NCI-H345 (cell line): ENCODE measurements at places on chromosomes 16 and 17.
A peak's percentile ranks its signal among the peaks of the same experiment; 100 is the strongest.

DNA sequence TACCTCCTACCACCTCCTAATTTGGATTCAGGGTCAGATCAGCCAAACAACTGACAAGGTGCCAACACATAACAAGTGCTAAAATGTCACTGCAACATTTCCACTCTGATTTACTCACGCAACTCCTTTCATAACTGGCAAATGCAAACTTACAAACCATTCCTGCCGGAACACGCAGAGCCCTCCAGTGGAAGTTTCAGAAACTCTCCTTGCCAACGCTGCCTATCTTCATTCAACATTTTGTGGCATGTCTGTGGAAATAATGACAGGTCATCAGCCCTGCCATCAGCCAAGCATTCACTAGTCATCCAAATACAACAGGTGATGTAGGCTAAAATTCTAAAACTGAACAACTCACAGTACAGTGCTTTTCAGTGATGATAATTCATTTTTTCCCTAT is 37.7 kb upstream of the OR3A1 start:
- no peak for DNase-seq

- no peak for DNase-seq
These were observed 25.9 kb downstream of the TNRC6A start for GRCh38 chr16:24755201-24755874.

DNA sequence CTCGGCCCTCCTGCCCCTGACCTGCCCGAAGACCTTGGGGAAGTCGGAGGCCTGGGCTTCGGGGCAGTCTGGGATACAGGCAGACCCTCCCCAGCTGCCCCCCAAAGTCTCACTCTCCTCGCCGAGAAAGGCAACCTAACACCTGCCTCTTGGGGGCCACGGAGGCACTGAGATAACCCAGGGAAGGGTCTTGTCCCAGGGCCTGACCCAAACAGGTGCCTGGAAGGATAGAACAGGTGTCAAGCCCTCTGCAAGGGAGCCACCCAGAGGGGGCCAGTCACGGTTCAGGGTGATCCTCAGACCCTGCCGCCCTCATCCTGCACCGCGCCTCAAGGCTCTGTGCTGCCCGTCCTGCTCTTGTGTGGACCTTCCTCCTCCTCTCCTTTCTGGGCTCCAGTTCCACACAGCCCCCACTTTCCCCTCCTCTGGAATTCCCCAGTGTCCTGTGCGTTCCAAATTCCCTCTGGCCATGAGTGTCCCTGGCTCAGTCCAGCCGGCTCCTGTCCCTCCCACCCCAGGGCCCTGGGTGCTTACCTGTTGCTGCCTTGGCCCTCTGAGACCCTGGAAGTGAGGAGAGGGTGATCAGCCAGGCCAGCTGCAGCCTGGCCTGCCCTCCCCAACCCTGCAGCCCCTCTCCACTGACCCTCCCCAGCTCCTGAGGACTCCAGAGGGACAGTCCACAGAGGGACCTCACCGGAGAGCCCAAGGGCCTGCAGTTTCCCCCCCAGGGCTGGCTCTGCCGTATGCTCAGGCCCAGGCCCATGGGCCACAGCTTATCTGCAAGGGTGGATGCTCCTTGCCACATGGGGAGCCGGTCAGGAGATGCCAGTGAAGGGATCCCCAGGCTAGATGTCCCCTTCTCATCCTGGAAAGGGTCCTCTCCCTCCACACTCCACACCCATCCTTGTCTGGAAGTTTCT is 3.8 kb downstream of the PRSS27 start:
- no peak for DNase-seq

DNA sequence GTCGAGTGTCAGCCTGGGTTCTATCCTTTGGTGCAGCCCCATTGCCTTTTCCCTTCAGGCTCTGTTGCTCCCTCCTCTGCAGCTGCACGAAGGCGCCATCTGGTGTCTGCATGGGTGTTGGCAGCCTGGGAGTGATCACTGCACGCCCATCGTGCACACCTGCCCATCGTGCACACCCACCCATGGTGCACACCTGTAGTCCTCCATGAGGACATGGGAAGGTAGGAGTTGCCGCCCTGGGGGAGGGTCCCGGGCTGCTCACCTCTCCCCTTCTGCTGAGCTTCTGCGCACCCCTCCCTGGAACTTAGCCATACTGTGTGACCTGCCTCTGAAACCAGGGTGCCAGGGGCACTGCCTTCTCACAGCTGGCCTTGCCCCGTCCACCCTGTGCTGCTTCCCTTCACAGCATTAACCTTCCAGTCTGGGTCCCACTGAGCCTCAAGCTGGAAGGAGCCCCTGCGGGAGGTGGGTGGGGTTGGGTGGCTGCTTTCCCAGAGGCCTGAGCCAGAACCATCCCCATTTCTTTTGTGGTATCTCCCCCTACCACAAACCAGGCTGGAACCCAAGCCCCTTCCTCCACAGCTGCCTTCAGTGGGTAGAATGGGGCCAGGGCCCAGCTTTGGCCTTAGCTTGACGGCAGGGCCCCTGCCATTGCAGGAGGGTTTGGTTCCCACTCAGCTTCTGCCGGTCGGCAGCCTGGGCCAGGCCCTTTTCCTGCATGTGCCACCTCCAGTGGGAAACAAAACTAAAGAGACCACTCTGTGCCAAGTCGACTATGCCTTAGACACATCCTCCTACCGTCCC is 2.9 kb downstream of the CTRL start:
- DNase-seq: peak; percentile 72

- DNase-seq: no peak
These were observed 117.4 kb upstream of the SMURF2 start for GRCh38 chr17:64779376-64780095.

GRCh38 chr16:1184156-1184868 is 31.4 kb downstream of the CACNA1H start:
- peak; percentile 26 for DNase-seq

GRCh38 chr17:27233059-27233458 is 60.9 kb upstream of the WSB1 start:
- no peak for DNase-seq

DNA sequence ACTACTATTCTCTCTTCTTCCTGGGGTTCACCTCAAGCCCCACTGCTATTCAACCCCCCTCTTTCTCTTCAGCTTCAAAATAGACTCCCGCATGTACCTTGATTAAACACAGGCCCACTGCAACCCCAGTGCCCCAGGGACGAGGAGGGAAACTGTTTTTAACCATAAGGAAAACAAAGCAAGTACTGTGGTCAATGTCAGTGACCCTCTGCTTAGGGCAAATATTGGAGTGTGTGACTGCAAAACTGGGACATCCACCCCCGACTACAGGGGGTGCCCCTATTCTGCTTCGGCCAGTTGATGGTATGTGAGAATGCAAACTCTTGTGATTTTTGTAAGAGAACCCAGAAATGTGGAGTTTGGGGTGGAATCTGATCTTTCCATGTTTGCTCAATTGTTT is 9.5 kb upstream of the PNPO start:
- no peak for DNase-seq

DNA sequence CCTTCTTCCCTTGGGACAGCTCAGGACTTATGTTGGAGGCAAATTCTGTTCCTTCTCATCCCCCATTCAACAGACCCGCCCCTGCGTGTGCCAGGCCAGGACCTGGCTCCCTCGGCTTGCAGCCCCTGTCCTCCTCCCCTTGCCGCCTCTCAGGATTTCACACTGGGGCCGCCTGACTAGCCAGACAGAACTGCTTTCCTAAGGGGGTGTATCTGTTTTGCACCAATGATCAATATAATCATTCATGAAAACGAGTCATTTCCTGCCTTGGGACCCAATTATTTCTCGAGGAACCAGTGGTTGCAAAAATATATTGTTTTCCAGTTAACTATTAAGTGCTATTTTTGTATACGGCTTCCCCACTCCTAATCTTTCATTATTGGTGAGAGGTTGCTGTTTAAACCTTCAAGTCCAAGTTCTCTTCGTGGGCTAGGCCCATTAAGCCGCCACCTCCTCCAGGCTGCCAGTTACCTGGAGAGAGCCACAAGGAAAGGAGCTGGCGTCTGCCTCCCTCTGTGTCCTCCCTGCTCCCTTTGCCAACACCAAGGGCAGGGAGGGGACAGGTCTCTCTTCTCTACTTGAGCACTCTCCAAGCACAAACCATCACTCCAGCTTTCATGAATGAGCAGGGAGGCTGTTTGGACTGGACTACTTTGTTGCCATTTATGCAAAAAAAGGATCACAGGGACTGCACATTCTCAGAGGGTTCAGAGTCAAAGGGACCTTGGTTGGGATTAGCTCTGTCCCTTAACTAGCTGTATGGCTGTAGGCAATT is 8.9 kb downstream of the DCAKD start:
- no peak for DNase-seq

DNA sequence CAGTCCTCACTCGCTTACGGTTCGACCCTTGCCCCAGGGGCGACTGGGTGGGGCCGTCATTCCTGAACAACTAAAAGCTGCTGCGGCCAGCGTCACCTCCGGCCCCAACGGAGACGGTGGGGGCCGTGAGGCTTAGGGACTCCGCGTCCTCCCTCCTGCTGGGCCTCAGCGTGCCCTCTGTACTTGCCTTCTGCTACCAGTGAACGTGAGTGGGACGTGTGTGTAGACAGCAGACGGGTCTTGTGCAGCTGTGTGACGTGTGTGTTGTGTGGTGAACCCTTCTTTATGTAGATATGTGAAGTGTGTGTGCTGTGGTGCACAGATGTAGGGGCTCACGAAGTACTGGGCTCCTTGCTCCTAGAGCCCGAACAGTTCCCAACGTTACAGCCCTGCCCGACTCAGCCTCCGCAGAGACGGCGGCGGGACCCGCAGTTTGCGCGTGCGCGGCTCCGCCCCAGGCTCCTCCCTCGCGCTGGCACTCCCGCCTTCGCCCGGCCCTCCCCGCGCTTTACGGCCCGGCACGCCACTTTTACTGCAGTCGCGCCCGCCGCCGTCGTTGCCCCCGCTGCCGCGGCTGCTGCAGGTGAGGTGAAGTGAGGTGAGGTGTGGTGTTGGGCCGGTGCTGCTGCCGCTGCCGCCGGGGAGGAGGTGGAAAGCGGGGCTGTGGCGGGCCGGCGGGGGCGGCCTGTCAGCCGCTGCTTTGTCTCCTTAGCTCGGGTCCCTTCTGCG is at the start of gene PHAF1:
Gene PHAF1 (plus strand): TSS at position 535 of the 729 bp plus-strand sequence. CDS start 235 bp downstream, outside the sequence.
- DNase-seq: peak; percentile 88

DNA sequence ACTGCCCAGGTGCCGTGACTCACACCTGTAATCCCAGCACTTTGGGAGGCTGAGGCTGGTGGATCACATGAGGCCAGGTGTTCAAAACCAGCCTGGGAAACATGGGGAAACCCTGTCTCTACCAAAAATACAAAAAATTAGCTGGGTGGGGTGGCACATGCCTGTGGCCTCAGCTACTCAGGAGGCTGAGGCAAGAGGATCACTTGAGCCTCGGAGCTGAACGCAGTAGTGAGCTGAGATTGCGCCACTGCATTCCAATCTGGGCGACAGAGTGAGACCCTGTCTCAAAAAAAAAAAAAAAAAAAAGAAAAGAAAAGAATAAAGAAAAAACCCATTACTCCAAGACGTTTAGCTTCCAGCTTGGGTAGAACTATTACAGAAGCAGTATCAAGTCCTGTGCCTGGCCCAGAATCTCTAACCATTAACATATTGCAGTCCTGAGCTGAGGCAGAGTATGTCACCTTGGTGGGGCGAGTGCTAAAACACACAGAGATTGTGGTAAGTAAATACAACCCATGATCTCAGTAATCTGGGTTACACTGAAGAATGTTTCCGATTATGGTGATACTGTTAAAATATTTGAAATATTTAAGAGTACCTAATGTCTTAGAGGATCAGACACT is 23.2 kb upstream of the CFAP20 start:
- no peak for DNase-seq

DNA sequence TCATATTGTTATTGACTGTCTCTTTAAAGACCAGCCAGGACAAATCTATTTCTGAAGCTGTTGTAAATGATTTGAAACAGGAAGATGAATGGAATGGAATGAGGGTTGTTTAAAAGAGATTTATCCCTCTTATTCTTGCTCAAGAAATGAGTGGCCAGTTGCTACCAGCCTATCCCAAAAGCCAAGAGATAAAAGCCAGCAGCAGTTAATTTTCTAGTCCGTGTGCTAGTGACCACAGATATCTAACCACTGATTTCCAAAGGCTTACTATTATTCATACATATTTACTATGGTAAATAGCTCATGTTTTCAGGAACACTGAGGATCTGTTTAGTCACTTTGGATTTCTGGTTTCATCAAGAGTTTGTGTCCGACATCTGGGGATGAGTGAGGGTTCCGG is 105.7 kb downstream of the CDH13 start:
- DNase-seq: no peak

DNA sequence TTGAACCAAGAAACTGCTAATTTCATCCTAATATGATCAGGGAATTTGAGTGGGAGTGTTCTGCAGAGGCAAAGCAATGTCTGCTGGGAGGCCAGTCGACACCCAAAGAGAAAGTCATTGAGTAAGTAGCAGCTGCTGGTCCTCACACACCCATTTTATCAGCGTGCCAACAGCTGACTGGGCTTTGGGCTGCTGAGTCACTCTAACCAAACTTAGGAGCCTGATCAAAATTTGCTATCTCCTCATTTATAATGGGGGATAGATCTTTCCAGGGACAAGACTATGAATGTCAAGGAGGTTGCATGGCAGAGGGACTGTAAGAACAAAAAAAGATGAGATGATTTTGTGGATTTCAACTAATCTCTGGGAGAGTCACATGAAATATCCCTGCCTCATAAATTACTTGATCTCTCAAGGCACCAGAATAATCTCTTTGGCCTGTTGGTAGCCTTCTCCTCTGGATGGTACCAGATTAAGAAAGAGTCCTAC is 32.9 kb downstream of the CPSF4L start:
- DNase-seq: peak; percentile 29

- DNase-seq: no peak
These were observed 50.6 kb upstream of the NKD1 start for GRCh38 chr16:50497592-50497991.

DNA sequence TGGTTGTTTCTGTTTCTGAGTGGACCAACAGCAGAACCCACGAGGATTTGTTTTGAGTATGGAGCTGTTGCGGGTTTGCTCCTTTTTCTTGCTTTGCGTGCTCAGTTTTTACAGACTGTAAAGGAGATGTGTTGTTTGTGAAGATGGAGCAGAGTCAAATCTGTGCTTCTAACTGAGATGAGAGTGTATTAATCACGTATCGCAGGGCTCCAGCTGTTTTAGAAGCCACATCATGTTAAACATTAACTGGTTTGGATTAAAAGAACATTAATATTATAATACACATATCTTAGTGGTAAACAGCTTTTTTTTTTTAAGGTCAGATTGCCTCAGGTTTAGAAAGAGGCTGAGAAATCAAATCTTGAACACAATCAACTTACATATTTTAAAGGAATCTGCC is 69.4 kb downstream of the YPEL2 start:
- DNase-seq: no peak

- DNase-seq: no peak
These were observed 14.1 kb downstream of the CD300LG start for GRCh38 chr17:43860927-43861622.

GRCh38 chr16:8742068-8742467 is 55.4 kb downstream of the TMEM186 start:
- DNase-seq: no peak

- peak; percentile 92 for DNase-seq
These were observed 273.1 kb upstream of the CCL2 start for GRCh38 chr17:33981711-33982601.
